ENCODE measurements at places on chromosomes 3 and 15.
A peak's percentile ranks its signal among the peaks of the same experiment; 100 is the strongest.

DNA sequence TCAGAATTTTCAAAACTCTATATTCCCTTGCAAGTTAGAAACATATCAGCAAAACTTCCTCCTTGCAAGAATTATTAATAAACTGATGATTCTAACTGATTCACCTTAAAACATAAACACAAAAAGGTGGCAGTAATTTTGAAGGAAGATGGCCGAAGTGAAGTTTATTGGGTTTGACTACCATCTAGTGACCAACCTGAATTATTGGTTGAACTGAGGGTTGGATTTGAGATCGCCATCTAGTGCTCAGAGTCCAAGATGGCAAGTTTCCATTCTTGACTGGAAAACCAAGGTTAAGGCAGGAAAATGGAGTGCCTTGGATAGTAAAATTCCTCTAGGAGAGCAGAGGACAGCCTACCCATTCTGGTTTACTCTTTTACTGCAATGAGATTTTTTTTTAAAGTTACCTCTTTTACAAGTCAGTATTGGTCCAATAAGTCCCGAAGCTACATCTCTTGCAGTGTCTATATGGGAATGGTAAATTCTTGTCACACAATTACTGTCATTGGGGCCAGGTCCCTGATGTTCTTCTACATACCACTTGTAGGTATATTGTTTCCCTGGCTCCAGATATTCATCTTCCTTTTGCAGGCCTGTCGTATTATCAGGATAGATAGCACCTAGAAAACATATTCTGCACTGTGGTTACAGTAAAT lies 51.6 kb upstream of the CP start:
- DNase-seq, result peak; percentile 20

- peak; percentile 53 for DNase-seq
These were observed 1.4 kb upstream of the IL17RC start for GRCh38 chr3:9915254-9916141.

- DNase-seq, result no peak
These were observed 8.3 kb downstream of the PPP2R3A start for GRCh38 chr3:135973841-135974240.

- no peak for DNase-seq
These were observed 52.1 kb upstream of the IQSEC1 start for GRCh38 chr3:13125092-13126015.

GRCh38 chr15:55318588-55319494 lies at the start of the genes PIGB and PIGBOS1:
Gene PIGB (plus strand): TSS chr15:55319222. CDS start chr15:55319251, 29 bp downstream.
Gene PIGBOS1 (minus strand): TSS chr15:55319123. CDS start chr15:55317792, 1,331 bp downstream.
- DNase-seq, result peak; percentile 77

- no peak for DNase-seq
These were observed 153.4 kb upstream of the TSPAN3 start for GRCh38 chr15:77224352-77224751.

DNA sequence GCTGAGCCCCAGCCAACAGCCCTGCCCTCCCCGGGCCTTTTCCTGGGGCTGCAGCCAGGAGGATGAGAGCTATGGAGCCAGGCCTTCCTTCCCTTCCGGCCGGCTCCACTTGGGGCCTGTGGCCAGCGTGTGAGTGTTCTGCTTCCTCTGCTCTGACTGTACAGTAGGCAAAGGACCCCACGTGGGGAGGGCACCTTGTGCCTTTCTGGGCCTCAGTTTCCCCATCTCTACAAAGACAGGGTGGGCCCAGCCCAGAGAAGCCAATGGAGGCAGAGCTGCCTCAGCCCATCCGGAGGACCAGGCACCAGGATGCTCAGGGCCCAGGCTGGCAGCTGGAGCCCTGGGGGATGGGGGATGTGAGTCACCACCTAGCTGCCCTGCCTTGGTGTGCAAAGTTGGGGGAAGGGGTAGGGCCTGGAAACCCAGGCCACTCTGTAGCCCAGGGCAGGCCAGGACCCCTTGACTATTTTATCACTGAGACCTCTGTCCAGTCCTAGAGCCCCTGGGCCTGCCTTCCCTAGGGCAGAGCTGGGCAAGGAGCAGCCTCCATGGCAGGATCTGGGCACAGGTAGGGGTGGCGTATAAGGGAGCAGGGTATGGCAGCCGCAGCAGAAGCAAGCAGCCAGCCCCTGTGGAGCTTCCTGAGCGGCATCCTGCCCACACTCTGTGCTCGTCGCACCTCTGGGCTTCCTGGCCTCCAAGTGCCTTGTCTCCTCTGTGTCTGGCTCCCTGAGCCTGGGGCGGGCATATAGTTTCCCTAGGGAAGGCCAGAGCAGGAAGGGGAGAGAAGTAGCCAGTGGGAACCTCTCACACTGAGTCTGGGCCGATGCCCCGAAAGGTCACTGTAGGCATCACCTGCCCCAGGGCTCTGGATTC lies 1.8 kb downstream of the PSTPIP1 start:
- peak; percentile 78 for DNase-seq

DNA sequence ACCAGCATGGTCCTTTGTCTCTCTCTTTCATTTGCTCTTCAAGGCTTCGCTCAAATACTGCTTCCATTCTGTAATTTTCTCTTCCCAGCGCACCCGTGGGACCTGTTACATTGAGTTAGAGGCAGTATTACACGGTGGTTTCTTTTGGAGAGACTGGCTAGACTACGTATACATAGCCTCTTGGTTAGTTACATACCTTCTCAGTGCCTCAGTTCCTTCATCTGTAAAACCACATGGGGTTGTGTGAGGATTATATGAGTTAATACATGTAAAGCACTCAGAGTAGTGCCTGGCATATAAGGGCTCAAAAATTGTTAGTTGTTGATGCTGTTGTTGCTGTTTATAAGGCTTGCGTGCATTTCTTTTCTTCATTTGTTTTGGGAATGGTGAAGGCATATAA lies 33.8 kb downstream of the UBE2E2 start:
- no peak for DNase-seq

DNA sequence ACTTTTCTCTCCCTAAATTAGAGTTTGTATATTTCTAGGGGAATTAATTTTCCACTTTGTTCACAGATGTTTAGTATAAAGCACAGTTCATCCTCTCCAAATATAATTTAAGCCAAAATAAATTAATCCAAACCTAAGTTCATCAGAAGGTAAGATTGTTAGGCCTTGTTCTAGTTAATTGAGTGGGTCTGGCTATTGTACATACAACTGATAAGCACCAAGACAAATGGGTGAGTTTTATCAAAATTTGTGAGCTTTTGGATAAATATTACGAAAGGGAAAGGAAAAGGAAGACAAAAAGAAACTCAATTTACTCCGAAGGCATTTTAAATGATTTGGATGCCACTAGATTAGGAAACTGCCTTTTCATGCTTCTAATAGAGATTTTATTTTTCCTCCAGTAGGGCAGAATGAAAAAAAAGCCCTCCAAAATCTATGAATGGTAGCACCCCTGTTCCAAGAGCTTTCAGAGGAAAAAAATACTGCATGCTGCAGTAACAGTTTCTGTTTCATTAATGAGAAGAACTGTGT lies 304.0 kb downstream of the ZNF385D start:
- DNase-seq, result no peak

GRCh38 chr15:73873889-73874511 lies 636 bp downstream of the TBC1D21 start:
- peak; percentile 11 for DNase-seq
